ENCODE measurements at places on chromosomes 1 and 21.

DNA sequence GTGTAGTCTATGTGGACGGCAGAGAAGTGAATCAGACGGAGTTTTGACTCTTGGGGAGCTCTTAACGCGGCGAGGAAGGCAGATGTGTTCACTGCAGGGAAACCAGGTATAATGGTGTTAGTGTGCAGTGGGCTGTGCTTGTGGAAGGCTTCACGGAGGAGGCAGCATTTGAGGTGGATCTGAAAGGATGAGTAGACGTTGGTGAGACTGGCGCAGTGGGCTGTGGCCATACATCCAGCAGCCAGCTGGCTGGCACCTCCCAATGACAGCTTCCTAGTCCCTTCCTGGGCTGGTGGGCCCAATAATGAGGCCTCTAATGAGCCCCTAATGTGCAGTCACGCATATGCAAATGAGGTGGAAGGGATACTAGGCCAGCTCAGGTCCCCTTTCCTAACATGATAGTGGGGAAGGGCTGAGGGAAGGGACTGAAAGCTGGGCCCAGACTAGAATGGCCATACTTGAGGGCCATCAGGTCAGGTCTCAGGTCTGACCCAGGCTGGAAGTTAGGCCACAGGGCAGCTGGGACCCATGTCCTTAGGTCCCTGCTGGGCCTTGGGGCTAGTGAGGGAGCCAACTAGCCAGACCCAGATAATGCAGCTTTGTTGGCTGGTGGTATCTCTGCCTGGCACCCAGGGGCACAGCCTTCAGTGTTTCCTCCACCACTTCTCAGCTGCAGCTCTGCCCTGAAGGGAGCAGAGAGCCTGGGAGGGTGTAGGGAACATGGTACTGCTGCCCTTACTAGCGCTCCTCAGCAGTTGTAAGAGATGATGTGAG is 3.8 kb downstream of the MAP7D1 start:
- no peaks in the 10 kb centered on the region for H3K27me3 ChIP-seq
- peaks cover 5% of the 10 kb centered on the region for H3K36me3 ChIP-seq
- H3K4me3 ChIP-seq: no peak overlapping the region
- no peak for DNase-seq
- peaks cover 37% of the 10 kb centered on the region for H3K4me1 ChIP-seq

DNA sequence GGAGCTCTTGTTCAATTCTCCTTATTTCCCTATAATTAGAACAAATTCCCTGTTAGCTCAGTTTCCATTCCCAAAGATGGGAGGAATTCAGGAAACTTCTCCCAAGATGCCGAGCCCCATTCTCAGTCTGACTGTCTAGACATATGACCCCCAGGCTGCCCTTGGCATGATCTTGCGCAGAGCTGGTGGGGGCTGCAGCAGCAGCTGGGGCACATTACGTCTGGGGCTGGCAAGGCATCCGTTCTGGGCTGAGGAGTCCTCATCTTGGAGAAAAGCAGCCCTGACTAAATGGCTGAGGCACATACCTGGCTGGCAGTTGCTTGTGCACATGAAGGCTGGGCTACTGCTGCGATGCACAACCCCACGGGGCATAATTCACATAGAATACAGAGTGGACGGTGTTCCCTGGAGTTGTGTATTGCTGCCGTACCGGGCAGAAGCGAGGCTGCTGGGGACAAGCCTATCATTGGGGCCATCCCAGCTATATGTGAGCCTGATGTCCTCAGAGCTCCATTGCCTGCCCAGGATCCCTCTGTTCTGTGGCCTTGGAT is 36.4 kb upstream of the TRABD2B start:
- H3K4me3 ChIP-seq: no peak overlapping the region
- no peaks in the 10 kb centered on the region for H3K4me1 ChIP-seq
- no peak overlapping the region for H3K27ac ChIP-seq
- no peak for DNase-seq
- no peaks in the 10 kb centered on the region for H3K36me3 ChIP-seq

DNA sequence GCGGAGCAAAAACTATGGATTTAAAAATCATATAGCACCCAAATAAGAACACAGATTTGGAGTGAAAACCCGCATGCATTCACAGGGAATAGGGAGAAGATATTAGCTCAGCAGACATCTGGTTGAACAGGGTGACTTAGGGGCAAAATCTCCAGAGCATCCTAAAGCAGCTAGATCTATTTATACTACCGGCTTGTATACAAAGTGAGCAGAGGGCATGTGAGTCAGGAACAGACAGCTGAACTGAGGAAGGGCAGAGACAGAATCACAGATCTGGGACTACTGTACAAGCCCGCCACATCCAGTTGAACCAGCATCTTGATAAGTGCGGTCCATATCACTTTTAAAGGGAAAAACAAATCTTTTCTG is 35.2 kb upstream of the EXOSC10 start:
- DNase-seq: no peak
- H3K36me3 ChIP-seq: peaks cover 9% of the 10 kb centered on the region
- H3K27me3 ChIP-seq: no peaks in the 10 kb centered on the region
- H3K4me1 ChIP-seq: peaks cover 4% of the 10 kb centered on the region

DNA sequence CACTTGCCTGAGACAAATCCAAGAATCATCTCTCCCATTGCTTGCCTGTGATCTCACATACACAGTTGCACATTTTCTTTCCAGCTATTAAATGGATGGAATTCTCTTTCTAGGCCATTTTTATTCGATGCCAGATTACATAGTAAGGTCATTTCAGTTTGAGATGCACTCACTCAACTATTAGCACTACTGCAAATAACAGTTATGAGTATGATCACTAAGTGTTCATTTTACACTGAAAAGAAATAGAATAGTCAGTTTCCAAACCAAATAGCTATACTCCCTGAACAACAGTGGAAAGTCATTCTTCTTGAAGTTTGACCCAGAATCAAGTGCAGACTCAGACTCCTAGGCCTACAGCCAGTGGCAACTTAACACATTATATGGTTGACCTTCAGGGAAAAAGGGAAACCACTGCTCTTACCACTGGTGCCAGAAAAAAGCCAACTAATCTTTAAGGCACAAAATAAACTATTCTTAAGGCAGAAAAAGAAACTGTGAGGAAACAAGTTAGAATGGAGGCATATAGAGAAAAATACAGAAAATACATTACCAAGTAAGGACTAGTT is 31.5 kb downstream of the WNT2B start:
- peaks cover 2% of the 10 kb centered on the region for H3K36me3 ChIP-seq
- H3K27me3 ChIP-seq: no peaks in the 10 kb centered on the region
- no peak overlapping the region for H3K4me3 ChIP-seq
- DNase-seq: no peak
- H3K4me1 ChIP-seq: no peaks in the 10 kb centered on the region

GRCh38 chr1:165917166-165917565 is 89.8 kb downstream of the UCK2 start:
- DNase-seq: no peak
- H3K4me3 ChIP-seq: no peak overlapping the region
- no peaks in the 10 kb centered on the region for H3K27me3 ChIP-seq
- H3K27ac ChIP-seq: no peak overlapping the region

DNA sequence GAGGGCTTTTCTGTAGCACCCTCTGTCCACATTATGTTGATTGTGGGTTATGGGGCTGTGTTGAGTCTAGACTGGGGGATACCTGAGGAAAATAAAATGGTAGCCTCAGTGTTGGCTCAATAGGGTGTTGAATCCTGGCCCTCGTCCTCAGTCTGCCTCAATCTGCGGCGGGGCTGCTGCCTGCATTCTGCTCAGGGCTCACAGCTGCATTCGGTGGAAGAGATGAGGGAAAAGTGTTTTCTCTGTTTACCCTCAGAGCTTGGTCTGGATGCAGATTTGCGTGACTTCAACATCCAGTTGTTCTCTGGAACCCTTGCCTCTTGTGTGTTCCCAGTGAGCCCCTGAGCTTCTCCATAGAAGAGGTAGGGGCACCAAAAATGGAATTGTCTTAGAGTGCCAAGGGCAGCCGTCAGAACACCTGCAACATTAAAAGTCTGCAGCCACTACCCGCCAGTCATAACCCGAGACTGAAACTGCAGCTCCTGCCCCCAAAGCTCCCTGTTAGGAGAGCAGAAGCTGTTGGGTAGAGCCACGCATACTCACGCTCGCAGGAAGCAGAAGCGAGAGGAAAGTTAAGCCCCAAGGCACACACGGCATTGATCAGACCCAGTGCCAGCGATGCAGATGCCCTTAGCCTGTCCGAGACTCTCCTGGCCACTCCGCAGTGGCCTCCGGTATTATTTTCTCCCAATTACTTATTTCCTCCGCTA is 215.3 kb upstream of the C1orf174 start:
- no peaks in the 10 kb centered on the region for H3K4me1 ChIP-seq
- no peak for DNase-seq
- H3K27ac ChIP-seq: no peak overlapping the region
- no peaks in the 10 kb centered on the region for H3K27me3 ChIP-seq

DNA sequence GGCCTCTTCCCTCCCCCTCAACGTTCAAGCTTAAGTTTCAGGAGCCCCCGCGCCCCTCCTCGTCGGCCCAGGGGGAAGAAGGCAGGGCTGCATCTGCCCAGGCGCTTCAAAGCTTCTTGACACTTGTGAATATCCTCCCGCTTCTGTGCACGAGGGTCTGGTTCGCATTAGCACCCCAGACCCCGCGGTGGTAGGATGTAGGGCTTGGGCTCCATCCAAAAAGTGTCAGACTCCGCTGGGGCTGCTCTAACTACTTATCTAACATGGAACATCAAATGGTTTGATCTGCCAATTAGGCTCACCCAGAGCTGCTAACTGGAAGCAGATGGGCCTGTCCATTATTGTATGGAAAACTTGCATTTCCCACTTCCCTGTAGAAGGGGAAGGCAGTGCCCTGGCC is 28.9 kb downstream of the TAS1R2 start:
- H3K4me1 ChIP-seq: no peaks in the 10 kb centered on the region
- H3K27ac ChIP-seq: no peak overlapping the region
- no peak for DNase-seq
- no peaks in the 10 kb centered on the region for H3K27me3 ChIP-seq
- no peak overlapping the region for H3K4me3 ChIP-seq

- H3K4me3 ChIP-seq: no peak overlapping the region
- H3K27ac ChIP-seq: no peak overlapping the region
- no peaks in the 10 kb centered on the region for H3K4me1 ChIP-seq
- no peaks in the 10 kb centered on the region for H3K36me3 ChIP-seq
- no peaks in the 10 kb centered on the region for H3K27me3 ChIP-seq
- no peak for DNase-seq
Measured at GRCh38 chr1:71753746-71754145, 528.6 kb downstream of the NEGR1 start.

DNA sequence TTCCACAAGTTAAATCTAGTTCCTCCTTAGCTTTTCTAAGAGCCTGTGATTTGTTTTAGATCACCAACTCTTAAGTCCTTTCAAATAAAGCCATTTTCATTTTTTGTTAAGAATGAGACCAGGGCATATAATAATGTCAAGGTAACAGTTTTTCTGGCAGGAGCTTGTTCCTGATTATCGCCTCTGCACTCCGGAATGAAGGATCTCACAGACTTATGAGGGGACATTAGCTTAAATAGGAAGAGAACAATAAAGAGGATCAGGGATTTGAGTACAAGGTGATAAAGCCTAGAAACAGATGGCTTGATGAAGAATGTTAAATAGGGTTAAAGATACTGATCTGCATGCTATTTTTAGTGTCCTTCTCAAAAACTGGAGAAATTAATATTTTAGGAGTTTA is 13.6 kb upstream of the OTUD7B start:
- no peaks in the 10 kb centered on the region for H3K36me3 ChIP-seq
- H3K27me3 ChIP-seq: no peaks in the 10 kb centered on the region
- H3K4me3 ChIP-seq: no peak overlapping the region
- H3K27ac ChIP-seq: no peak overlapping the region
- H3K4me1 ChIP-seq: peaks cover 9% of the 10 kb centered on the region

DNA sequence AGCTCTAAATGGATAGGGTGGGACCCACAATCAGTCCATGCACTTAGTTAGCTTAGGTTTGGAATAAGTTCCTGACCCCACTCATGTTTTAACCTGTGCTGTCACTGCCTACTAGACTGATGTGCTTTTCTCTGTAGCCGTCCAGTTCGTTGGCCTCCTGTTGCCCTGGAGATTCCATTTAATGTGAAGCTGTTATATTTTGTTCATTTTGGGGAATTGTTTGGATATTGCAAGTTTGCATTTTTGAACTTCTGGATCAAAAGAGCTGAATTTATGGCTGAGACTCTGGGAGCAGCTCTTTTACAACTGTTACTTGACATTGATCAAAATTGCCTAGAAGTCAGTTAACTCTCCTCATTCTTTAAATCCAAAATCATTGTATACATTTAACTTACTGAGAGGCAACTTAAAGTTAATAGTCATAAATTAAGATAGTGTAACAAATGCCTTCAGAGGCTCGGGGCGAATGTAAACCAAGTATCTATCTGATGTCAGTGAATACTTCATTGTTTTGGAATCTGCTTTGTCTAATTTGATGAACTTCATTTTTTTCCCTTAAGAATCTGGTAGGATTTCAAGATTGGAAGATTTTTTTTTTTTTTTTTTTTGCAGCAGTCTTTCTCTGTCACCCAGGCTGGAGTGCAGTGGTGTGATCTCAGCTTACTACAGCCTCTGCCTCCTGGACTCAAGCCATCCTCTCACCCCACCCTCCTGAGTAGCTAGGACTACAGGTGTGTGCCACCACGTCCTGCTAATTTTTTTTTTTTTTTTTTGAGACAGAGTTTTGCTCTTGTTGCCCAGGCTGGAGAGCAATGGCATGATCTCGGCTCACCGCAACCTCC is 38.1 kb downstream of the MIGA1 start:
- H3K27me3 ChIP-seq: no peaks in the 10 kb centered on the region
- H3K4me3 ChIP-seq: no peak overlapping the region
- H3K27ac ChIP-seq: no peak overlapping the region
- H3K4me1 ChIP-seq: no peaks in the 10 kb centered on the region
- DNase-seq: no peak

DNA sequence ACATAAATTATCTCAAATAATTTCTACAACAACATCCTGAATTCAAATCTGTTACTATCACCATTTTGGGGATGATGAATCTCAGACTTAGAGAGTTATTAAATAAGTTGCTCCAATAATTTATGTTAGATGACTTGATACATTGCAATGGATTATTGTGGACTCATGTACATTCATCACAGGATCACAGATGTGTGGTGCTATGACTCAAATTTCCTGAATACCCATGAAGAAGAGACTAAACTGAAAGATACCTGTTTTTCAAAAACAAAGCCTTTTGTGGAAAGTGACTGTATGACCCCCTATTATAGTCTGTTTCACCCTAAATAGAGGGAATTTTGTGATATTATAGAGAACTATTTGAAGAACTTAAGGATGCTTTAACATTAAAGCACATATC is 315.0 kb downstream of the PLA2G4A start:
- H3K4me1 ChIP-seq: no peaks in the 10 kb centered on the region
- H3K36me3 ChIP-seq: no peaks in the 10 kb centered on the region
- no peak for DNase-seq
- H3K27me3 ChIP-seq: no peaks in the 10 kb centered on the region
- no peak overlapping the region for H3K27ac ChIP-seq
- no peak overlapping the region for H3K4me3 ChIP-seq

GRCh38 chr1:60600532-60600931 is 481.8 kb upstream of the NFIA start:
- H3K4me3 ChIP-seq: no peak overlapping the region
- no peak overlapping the region for H3K27ac ChIP-seq
- H3K36me3 ChIP-seq: no peaks in the 10 kb centered on the region
- DNase-seq: no peak
- no peaks in the 10 kb centered on the region for H3K27me3 ChIP-seq
- no peaks in the 10 kb centered on the region for H3K4me1 ChIP-seq

- no peak for DNase-seq
- no peak overlapping the region for H3K4me3 ChIP-seq
- H3K4me1 ChIP-seq: no peaks in the 10 kb centered on the region
- no peaks in the 10 kb centered on the region for H3K27me3 ChIP-seq
- no peaks in the 10 kb centered on the region for H3K36me3 ChIP-seq
Measured at GRCh38 chr1:236081546-236082227, 16.8 kb upstream of the NID1 start.
